ENCODE measurements at places on chromosomes 12 and 14. TPM values are rescaled to one million over a fixed set of nuclear protein-coding genes. Genes with fewer than 3 reads are reported as not detected.

DNA sequence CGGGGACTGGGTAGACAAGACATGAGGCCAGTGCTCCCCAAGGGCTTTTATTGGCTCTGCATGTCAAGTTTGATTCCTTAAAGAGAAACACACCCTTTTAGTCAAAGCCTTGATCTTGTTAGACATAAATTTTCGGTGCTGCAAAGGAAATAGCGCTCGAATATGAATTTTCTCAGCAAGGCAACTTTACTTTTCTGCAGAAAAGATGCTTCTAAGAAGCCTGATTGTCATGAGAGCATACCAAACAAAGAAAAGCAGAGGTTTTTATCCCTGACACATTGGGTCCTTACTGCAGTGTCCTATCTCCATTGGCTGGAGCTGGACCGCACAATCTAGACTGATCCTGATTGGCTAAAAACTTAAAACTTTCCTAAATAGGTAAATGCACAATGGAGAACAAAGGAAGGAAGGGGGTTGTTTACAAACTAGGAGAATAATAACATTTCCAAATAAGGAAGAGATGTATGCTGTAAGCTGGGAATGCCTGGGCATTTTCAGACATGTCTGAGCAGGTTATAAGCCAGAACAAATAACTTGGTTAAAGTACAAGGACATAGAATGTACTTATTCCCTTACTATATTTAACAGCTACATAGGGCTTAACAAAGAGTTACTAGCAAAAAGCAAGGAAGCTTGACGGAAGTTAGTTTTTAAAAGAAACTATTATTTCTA, 17.2 kb downstream of the TXNRD1 start:
- DNase-seq: no peak

The MYF6 gene
- not detected for total RNA-seq

DNA sequence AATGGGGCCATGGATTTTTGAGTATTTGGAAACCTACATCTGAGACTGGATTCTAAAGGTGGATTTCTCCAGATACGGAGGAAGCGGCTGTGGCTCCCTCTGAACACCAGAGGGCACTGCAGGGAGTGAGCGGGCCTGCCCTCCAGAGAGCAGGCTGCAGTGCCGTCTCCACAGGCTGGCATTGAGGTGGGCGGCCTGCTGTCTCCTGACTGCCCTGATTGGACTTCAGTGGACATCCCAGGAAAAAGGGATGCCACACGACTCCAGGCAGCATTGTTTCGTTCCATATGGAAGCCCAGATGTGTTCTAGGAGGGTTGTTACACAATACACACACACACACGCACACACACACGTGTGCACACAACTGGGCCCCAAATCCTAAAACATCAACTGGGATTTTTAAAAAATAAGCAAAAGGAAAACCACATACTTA, 20.9 kb upstream of the ANO2 start:
- no peak for DNase-seq

The PRB2 gene
- not detected for total RNA-seq

- no peak for DNase-seq
Observed at GRCh38 chr14:81946834-81947798, 413.5 kb upstream of the SEL1L start.

- DNase-seq: no peak
Observed at GRCh38 chr14:91127401-91127801, 13.5 kb downstream of the DGLUCY start.

The CS gene
- 286 TPM for total RNA-seq

DNA sequence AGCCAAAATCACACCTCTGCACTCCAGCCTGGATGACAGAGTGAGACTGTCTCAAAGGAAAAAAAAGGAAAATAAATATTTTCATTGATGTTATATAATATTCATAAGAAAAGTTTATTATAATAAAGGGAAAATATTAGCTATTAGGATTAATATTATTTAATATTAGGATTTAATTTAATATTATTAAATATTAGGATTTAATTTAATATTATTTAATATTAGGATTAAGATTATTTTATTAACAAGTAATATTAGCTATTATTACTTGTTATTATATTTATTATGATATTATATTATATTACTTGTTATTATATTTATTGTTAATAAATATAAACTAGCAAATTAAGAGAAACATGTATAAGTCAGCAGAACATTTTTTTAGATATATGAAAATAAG, 518.1 kb downstream of the FSCB start:
- DNase-seq: no peak

DNA sequence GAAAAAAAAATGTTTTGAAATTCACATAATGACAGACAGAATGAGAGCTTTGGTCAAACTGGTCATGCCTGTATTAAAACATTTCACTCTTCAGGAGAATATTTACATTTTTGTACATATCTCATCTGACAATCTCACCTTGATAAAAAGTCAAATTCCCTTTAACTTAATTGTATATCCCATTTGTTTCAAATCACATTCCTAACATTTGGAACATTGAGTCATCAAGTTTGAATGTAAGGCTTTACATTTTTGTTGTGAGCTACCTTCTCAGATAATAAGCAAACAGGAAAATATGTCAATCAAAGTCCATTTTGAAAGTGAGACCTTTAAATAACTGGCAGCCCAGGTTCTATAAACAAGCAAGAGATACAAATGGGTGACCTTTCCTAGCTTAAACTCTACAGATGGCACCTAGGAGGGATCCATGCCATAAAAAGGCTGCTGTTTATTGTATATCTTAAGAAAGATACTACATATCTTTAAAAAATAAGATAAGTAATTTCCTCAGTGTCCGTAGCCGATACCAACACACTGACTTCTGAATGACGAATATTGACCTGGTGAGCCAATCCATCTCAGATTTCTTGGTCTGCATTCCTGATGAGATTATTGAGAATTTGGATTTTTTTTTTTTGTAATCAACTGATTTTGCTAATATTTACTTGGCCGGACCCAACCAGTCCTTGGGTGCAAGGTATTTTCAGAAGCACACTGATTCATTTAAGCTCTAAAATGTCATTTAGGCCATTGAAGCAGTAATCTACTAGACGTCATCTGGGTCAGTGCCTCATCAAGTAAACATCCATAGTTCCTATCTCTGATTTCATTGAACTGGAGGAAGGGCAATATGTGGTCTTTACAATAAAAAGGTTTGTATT, 259.6 kb downstream of the BTG1 start:
- no peak for DNase-seq

The PPP4R4 gene
- total RNA-seq: 1.2 TPM

DNA sequence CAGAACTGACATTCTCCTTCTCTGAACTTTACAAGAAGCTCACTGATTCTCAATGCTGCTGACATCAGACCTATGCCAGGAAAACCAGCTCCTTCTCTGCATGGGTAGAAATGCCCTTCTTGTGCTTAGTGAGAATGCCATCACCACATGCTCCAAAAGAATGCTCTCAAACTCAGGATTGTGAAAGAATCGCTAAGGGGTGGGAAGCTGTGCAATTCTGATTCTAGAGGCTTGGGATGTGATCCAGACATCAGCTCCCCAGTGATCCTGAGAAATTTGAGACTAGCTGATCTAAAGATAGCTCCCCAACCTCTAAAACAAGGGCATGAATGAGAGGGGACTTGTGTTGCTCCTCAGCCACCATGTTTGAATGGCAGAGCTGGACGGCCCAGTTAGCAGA, 113.2 kb downstream of the DPF3 start:
- no peak for DNase-seq

Measured in CD8-positive, alpha-beta memory T cell (primary cell).